ENCODE measurements at places on chromosomes 6 and 20.

DNA sequence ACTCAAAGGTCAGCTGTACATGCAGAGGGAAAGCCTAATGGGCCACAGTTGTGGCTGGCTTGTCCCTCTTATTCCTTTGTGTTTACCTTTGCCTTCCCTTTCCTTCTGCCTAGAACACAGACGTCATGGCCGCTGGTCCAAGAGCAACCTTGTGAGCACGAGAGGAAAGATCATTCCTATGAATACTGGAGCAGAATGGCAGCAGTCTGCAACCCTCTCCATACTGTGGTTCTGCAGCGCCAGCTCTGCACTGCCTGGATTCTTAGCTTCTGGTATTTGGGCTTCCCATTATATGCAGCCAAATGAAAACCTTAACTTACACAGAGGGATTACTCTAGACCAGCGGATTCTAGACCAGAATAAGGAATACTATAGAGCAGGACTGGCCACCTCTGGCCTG, 12.4 kb downstream of the TBC1D7 start:
- no peak for DNase-seq

GRCh38 chr6:1216488-1216974, 95.4 kb upstream of the FOXQ1 start:
- no peak for DNase-seq

DNA sequence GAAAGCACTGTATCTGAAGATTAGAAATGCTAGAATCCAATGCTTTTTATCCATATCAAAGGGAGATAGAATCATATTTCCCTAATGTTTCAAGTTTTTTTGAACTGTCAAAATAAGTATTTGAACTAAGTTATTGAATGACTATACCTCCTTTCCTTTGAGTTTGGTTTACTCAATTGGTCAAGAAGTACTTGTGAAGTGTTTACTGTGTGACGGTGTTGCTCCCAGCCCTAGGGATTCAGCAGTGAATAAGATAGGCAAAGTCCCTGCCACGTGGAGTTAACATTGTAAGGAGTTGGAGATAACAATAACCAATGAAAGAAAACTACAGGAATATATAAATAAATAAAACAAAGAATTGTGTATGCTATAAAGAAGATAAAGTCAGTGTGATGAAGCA, 535.9 kb downstream of the FRK start:
- no peak for DNase-seq

DNA sequence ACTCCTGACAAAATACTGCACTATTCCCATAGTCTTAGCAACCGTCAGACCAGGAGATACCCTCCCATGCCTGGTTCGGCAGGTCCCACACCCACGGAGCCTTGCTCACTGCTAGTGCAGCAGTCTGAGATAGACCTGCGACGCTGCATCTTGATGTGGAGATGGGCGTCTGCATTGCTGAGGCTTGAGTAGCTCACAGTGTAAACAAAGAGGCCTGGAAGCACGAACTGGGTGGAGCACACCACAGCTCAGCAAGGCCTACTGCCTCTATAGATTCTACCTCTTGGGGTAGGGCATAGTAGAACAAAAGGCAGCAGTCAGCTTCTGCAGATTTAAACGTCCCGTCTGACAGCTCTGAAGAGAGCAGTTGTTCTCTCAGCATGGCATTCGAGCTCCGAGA, 25.4 kb downstream of the TMEM244 start:
- no peak for DNase-seq

DNA sequence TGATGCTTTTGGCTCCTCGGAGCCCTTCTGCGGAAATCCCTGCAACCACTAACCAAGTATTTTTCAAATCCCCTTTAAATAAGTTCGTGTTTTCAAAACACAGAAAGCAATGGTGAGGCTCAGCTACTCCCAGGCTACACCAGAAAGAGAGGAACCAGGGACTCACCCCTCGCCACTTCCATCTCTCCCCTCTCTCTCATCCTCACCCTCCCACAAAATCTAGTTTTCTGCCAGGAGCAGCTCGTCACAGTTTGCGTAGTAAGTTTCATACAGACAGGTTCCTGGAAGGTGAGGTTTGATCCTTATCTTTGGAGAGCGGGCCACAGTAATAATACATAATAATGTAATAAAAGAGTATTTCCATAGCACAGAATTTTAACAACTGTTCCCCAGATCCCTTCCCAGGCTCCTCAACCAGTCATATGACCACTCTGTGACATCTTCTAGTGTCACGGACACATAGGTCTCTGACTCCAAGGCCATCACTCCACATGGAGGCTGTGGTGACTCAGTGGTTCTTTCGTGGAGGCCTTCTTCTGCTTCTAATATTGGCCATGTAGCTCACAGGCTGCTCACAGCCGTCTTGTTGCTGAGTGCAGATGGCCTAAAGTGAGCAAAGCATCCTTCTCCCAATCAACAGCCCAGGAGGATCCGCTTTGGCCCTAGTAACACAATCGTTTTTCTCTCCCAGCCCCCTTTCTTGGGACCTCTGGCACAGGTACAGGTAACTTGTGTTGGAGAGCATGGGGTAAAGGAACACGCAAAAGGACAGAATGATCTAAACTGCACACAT, 295.7 kb downstream of the CDC5L start:
- DNase-seq, result no peak

DNA sequence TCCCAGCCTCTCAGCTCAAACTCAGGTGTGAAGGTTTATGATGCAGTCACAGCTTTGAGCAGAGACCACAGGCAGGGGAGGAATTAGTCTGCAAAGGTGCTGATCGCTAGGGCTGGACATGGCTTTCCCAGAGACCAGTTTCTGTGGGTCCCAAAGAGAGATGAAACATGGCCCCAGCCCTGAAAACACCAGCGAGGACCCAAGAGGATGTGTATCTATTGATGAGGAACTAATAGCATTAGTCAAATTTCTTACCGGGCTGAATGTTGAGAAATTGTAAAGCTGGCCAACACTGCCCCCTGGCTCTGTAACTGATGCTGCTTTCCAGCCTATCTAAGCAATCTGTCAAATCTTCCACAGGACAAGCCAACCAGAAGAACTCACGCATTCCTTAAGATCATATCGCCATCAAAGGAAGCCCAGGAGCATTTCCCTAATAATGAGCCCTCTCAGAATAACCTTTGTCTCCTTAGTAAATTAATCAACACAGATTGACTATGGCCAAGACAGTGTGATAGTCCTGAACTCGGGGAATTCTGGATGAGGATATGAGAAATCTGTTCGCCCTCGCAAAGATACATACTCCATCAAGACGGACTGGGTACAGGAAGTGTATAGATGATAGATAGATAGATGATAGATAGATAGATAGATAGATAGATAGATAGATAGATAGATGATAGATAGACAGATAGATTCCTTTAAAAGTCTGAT, 7.8 kb upstream of the ACSS1 start:
- peak; percentile 31 for DNase-seq

DNA sequence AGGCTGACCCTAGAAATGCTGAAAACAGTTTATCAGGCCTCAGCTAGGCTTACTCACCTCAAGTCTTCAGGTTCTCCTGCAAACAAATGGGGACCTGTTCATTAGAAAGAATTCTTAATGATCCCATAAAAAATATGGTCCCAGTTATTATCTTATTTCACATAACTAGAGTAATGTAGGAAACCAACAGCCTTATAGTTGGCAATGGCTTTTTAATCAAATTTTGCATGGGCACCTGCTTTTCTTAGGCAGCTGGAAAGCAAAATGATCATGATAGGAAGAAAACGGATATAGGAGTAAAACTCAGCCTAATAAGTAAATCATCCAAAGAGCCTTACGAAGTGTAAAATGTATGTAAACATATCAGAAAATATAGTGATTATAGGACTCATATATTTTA, 1.3 kb downstream of the NRSN1 start:
- DNase-seq, result no peak

- DNase-seq, result peak; percentile 78
These were observed 8.8 kb upstream of the PIM1 start for GRCh38 chr6:37160922-37161778.

- no peak for DNase-seq
These were observed 43.6 kb downstream of the REPS1 start for GRCh38 chr6:138944412-138944811.

GRCh38 chr6:157813191-157813590, 9.9 kb upstream of the SNX9 start:
- no peak for DNase-seq

DNA sequence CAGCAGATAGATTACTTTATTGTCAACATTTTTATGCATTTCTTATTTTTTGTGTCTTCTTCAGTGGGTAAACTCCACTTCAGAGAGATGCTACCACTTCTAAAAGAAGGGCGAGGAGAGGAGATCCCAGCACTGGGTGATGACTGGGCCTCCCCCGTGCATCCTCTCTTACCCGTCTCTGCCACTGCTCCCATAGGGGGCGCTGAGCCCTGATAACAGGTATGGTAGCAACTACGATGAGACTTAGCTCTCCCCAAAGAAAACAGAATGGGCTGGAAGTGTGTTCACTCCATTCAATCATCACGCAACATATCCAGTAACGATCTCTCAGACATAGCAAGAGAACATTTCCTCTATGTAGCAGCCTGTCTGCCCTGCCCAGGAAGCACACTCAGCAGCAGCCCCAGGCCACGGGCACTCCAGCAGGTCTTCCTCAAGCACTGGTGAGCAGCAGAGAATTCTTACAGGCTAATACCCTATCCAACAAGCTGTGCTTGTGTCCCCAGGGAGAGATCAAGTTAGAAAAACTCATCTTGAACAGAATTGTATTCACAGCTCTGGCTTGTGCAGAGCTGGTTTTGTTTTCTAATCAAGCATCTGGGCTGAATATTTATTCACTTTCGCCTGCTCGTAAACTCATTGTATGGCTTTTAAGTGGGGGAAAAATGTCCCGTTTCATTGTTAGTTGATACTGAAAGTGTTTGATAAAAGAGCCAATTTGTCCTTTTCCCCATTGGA, 533.1 kb upstream of the CDH4 start:
- no peak for DNase-seq

- DNase-seq, result no peak
These were observed 19.4 kb downstream of the VEGFA start for GRCh38 chr6:43789447-43789846.

- DNase-seq, result no peak
These were observed 59.2 kb upstream of the SLC22A23 start for GRCh38 chr6:3516092-3516491.

DNA sequence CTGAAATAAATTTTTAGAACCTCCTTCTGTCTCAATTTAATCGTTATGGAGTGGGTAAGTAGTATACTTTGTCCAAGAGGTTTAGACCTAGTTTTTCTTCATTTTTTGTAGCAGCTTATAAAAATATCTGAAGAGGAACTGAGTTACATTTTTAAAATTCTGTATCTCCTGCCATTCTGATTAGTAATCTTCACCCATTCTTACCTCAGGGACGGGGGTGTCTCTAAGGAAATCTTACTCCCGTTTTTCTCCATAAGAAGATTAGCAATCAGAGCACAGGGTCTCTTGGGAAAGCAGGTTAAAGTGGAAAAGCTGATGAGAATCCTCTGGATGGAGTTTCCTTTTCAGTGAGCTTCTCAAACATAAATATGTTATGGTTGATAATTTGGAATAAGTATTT, 259.3 kb upstream of the FAM83B start:
- no peak for DNase-seq

DNA sequence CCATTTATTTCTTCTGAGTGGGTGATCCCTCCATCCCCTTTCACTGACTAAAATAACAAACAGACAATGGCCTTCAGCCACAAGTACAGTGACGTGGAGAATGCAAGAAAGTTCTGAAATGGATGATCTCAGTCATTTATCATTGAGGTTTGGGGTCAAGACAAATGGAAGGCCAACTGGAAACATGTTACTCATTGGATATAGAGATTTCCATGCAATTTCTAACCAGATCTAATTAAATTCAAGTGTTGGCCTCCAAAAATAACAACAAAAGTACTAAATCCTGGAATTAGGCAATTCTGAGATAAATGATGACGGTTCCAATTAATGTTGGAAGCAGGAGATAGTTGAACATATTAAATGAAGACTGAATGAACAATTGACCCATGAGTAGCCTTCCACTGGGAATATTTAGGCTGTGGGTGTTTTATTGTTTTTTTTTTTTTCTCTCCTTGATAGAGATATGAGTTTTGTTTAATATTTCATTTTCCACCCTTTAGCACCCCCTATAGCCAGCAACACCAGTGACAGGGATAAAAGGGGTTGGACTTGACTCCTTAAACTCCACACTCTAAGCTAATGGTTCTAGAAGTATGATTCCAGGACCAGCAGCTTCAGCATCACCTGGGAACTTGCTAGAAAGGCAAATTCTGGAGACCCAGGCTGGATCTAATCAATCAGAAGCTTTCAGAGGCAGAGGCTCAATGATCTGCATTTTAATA, 112.8 kb downstream of the BCAS1 start:
- DNase-seq, result no peak

DNA sequence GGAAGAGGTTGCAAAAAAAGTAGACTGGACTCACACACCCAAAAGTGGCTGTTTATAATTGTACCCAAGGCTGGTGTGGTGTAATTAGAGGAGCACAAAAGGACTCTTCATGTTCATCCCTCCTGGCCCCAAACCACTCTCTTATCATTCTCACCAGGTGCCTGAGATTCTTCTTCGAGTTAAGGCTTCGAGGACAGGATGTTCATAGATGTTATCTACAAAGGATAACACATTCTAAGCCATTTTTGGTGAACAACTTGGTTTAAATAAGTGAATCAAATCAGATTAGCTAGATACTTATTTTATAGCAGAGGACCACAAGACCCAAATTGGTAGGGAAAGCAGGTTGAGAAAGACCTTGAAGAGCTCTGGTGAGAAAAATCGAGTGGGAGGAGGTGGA, 73.1 kb upstream of the SUPT3H start:
- DNase-seq, result no peak
